ELF-1 (cell line): ENCODE measurements at places on chromosomes 5 and 9.

GRCh38 chr9:111450124-111450523 is 34.1 kb downstream of the ECPAS start:
- DNase-seq = no peak

DNA sequence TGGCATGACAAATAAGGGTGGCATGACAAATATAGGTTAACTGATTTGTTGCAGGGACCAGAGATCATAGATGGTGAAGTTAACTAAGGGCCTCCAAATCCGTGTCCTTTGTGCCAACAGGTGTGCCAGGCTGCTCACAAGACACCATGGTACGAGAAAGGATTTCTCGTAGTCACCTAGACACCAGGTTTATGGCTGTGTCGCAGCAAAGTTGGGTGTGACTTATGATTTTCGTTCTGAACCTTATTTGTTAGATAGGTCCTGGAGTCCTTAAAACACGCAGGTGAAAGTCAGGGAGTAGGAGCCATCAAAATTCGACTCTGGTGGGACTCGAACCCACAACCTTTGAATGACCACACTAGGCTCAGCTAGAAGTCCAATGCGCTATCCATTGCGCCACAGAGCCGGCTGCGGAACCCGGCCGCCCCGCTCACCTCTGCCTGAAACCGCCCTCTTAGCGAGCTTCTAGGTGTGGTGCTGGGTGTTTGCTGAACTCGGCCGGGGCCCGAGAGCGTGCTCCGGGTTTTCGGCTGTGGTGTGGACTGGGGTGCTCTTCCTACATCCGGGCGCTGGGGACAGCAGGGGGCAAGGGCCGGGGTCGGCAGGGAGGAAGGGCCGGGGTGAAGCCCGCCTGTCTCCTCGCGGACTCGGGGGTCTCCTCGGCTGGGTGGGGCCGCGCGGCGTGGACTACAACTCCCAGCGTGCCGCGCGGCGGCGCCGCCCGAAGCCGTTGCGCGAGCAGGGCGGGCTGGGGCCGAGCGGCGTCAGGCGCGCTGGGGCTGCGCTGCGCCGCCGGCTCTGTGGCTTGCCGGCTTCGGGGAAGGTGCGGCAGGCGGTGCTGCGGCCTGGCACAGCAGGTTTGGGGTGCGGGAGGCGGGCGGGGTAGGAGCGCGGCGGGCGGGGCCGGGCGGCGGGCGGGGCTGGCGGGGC is at the start of gene SLC27A4:
Gene SLC27A4 (plus strand): TSS at position 767 of the 930 bp plus-strand sequence. CDS start 2,606 bp downstream, outside the sequence.
- DNase-seq = peak; percentile 95

DNA sequence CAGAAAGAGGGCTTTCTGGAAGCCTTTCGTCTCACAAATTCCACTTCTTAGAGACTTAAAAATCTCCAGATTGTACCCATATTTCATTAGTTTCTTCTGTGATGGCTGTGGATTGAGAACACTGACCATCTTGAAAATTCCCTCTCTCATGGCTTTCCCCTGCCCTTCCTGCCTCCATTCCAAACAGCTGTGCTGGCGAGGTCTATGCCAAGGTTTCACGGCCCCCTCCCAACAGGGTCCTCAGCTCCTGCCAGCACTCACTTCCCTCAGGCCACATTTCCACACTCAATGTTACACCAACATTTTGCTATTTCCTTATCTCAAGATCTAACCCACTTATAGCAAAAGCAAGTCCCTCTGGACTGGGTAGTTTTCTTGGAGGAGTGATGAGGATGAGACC is 40.3 kb upstream of the EQTN start:
- no peak for DNase-seq

GRCh38 chr5:166340039-166340438 is 1951.4 kb upstream of the WWC1 start:
- DNase-seq = no peak

DNA sequence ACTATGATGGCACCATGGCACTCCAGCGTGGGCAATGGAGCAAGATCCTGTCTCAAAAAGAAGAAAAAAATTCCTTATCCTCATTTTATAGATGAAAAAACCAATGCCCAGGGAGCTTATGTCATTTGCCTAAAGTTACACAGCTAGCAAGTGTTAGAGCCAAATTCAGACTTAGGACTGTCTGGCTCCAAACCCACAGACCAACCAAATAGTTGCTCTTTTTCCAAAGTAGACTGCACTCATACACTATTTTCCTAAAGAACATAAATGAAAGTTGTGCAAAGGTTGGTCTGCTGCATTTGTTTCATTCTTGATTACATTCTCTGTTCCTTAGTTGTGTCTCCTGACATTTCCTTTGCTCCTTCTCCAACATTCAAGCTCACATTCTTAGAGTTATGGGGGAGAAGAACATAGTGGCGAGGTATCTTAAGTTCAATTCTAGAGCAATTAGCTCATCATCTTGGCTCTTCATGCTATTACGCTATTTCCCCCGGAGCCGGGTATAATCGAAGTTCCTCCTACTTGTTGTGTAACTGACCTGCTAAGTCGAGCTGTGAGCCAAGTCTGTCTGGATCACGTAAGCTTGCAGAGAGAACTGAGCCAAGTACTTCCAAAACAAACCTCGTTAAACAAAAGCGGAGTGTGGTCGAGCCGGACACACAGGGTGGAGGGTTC is 138.3 kb downstream of the RFK start:
- DNase-seq = no peak
